ENCODE measurements at places on chromosomes 3 and 15.
A peak's percentile ranks its signal among the peaks of the same experiment; 100 is the strongest.

- no peak for DNase-seq
These were observed 18.0 kb upstream of the FSTL1 start for GRCh38 chr3:120468635-120469295.

DNA sequence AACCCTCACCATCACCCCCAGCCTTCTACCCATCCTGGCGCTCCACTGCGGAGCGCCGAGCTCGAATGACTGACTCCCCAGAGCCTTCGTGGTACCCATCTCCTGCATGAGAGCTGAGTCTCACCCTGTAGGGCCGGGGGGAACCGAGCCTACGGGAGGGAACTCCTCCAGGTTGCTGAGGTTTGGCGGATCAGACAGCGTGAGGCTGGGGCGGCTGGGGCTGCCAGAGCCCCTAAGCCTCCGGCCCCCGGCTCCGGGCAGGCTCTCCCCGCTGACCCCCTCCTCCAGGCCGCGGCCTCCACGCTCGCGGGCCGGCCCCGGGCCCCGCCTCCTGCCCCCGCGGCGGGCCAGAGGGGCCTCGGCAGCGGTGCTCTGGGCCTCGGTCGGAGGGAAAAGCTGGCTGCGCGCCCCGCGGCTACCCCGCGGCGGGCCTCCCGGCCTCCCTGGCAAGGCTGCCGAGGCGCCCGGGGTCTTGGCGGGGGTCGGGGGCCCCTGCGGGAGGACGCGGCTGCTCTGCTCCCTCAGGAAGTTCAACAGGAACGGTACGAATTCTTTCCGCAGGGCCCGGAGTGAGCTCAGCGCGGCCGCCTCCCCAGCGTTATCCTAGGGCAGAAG, 643 bp downstream of the CDAN1 start:
- no peak for DNase-seq

- DNase-seq: no peak
These were observed 154.0 kb downstream of the ADAMTS9 start for GRCh38 chr3:64533617-64534317.

- no peak for DNase-seq
These were observed 110.5 kb upstream of the ABHD17C start for GRCh38 chr15:80584561-80584964.

GRCh38 chr3:184143327-184143726, 8.2 kb downstream of the EIF2B5 start:
- no peak for DNase-seq

DNA sequence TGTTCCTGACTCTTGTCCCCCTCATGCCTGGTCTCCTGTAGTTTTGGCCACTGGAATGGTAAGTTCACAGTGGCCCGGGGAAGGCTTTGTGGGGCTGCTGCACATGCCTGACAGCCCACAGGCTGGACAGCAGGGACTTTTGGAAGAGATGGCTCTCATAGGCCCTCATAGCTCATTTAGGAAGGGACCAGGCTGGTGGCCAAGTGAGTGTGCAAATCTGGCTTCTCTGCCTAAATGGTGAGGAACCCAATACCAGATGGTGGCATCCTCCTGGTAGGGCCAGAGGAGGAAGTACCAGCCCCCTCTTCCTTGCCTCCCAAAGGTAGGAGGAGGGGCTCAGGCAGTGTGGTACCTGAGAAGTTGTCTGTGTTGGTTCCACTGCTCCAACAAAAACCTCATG, 25.6 kb downstream of the ALPK3 start:
- no peak for DNase-seq

- no peak for DNase-seq
These were observed 166.6 kb downstream of the ANO10 start for GRCh38 chr3:43455233-43455632.

DNA sequence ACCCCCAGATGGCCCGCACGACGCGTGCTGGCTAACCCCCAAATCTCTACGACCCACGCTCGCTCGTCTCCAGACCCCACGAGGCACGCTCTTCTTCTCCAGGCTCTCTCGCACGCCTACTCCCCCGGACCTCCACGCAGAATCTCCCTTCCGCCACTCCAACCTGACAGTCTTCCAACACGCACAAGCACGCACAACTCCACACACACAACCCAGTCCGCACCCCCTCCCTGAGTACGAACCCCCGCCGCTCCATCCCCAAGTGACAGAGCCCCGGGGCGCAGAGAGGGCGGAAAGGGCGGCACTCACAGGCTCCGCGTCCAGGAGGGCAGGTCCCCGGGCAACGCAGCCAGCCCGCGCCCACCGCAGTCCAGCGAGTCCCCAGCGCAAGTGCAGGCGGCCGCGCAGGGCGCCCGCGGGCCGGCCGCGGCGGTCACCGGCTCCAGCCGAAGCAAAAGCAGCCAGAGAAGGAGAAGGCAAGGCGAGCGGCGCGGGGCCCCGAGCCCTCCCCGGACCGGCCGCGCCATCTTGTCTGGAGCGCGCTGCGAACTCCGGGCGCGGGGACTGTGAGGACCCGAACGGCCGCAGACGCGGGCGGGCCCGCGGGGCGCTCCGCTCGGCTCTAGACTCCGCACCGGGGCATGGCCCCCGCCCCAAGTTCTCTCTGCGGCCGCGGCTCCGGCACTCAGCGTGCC, 794 bp downstream of the LRIG1 start:
- no peak for DNase-seq

GRCh38 chr15:25772500-25772899, 90.6 kb downstream of the ATP10A start:
- no peak for DNase-seq

GRCh38 chr3:21673393-21673792, 77.6 kb downstream of the ZNF385D start:
- no peak for DNase-seq

DNA sequence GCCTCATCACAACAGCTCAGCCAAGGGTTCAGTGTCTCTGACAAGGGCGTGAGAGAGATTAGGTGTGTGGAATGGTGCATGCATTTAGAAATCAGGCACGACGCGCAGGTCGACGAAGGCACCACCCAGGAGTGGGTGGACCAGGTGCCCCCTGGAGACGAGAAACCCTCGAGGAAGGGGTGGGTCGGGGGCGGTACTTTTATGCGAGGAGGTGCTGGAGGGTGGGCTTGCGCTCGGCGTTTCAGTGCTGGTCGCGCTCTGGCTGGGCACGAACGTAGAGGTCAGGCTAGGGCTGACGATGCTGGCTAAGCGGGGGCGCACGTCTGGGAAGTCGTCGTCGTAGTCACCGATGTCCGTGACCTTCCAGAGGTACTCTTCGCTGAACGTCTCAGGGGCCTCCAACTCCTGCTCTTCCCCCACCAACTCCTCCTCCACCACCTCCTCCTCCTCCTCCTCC, 393 bp downstream of the ERICH6 start:
- no peak for DNase-seq

GRCh38 chr3:117874028-117874690, 1160.5 kb downstream of the IGSF11 start:
- no peak for DNase-seq

DNA sequence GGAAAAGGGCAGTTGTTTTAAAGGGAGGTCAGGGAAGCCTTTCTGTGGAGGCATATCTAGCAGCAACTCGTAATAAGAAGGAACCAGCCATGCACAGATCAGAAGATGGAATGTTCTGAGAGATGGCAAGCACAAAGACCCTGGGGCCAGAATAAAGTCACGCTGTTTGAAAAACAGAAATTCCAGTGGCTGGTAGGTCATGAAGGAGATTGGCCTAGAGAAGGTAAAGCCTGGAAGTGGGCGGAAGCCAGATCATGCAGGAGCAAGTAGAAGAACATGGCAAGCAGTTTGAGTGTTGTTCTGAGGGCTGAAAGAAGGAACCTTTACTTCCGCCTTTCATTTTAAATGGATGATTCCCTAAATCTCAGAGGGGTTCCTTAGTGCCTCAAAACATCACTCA, 208.1 kb upstream of the PPP2R3A start:
- no peak for DNase-seq

DNA sequence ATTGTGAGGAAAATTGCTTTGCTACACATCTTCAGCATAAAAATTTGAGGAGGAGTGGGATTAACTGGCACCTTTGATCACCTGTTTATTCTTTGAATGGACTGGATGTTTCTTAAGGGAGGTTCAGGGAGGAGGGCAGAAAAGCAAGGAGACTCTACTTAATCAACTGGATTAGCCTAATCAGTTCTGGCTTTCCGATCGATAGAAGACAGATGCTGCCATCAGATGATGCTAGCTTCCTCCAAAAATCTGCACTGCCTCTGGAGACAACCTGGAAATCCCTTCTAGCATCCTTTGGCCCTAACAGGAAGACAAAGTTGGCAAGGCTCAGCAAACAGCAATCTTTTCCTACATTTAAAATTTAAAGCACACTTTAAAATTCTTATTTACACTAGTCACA, 197.8 kb downstream of the EBLN2 start:
- DNase-seq: no peak

DNA sequence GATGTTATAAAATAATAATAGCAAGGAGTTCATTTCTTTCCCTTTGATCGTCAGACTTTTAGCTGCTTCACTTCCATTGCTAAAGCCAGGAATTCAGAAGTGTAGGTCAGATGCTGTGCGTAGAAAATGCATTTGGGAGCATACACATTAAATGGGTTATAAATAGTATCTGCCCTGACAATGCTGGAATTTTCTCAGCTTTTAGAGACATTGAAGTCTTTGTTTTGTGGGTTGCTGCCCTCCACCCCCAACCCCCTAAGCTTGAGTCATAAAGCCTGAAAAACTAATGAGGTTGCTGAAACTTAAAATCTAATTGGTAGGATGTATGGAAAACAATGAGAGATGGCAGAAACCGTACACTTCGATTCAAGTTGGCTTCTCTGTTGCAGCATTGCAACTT, 81.9 kb downstream of the MITF start:
- DNase-seq: no peak

- no peak for DNase-seq
These were observed 483.1 kb upstream of the EPHA6 start for GRCh38 chr3:96331341-96331740.

GRCh38 chr3:135556174-135556573, 409.4 kb upstream of the PPP2R3A start:
- no peak for DNase-seq

DNA sequence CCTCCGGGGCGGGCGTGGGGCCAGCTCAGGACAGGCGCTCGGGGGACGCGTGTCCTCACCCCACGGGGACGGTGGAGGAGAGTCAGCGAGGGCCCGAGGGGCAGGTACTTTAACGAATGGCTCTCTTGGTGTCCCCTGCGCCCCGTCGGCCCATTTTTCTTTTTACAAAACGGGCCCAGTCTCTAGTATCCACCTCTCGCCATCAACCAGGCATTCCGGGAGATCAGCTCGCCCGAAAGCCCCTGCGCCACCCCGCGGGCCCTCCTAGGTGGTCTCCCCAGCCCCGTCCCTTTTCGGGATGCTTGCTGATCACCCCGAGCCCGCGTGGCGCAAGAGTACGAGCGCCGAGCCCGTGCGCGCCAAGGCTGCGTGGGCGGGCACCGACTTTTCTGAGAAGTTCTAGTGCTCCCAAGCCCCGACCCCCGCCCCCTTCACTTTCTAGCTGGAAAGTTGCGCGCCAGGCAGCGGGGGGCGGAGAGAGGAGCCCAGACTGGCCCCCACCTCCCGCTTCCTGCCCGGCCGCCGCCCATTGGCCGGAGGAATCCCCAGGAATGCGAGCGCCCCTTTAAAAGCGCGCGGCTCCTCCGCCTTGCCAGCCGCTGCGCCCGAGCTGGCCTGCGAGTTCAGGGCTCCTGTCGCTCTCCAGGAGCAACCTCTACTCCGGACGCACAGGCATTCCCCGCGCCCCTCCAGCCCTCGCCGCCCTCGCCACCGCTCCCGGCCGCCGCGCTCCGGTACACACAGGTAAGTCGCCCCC, at the start of gene THBS1:
Gene THBS1, plus strand, starts transcription at position 595 of the 757 bp plus-strand sequence. CDS start 779 bp downstream, outside the sequence.
- DNase-seq: peak; percentile 35

DNA sequence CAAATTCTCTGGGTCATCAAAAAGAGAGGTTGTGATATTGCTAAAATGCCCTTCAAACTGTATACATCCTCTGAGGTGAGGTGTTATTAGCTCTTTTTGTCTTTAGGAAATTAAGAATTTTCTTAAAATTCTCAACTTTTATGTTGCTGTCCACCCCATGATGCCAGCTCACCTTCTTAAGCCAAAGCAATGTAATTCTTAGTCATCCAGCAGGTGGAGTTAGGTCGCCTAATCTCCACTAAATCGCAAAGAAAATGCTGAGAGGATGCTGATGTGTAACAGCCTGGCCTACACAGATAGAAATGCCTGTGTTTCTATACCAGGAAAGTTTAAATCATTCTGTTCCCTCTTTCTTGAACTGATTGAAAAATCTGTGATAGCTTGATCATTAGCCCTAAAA, 770.2 kb upstream of the ALCAM start:
- no peak for DNase-seq

DNA sequence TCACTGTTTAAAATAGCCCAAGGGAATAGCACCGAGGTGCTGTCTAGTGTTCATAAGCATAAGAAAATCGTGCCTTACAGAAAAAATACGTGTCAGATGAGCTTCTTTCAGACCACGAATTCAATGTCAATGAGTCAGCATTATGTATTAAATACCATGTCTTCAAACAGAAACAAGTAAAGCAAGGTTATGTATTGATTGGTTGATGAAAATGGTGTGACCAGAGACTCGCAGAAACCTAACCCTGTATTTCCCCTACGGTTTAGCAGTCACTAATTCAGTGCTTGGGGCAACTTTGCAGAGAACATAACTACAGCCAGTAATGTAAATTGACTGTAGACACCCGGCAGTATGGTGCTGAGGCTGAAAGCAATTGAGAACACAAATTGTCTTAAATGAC, 307.7 kb downstream of the IL5RA start:
- DNase-seq: no peak

DNA sequence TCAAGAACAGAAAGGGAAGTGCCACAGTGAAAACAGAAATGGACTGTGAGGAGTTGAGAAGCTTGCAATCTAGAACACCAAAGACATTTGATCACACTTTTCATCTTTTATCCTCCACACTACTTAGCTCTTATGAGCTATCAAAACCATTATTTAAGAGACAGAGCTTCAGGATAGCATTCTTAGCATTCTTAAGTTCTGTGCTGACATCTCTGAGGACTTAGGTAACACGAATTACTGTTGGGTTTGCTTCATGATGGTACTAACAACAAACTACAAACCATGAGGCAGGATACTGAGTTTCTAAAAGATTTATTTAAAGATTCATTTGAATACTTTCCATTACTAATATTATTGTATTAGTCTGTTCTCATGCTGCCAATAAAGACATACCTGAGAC, 1038.6 kb downstream of the TUSC7 start:
- DNase-seq: no peak

- no peak for DNase-seq
These were observed 802 bp downstream of the RCN2 start for GRCh38 chr15:76932135-76932966.

- no peak for DNase-seq
These were observed 160.9 kb downstream of the SLCO3A1 start for GRCh38 chr15:92014281-92015030.

DNA sequence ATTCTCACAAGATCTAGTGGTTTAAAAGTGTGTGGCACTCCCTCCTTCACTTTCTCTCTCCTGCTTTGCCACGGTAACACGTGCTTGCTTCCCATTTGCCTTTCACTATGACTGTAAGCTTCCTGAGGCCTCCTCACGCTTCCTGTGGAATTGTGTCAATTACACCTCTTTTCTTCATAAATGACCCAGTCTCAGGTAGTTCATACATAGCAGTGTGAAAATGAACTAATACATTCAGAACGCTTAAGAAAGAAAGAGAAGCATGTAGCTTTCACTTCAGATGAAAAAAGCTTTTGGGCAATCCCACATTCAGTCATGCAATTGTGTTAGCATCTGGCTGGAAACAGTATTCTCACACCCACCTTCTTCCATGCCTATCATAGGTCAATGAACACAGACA, 24.4 kb downstream of the P3H2 start:
- DNase-seq: no peak

Data from cortex of kidney (tissue), 1 donor.